ENCODE measurements at places on chromosomes 7 and 10. TPM values are rescaled to one million over a fixed set of nuclear protein-coding genes. Genes with fewer than 3 reads are reported as not detected.

GRCh38 chr10:11157292-11158076, 139.8 kb downstream of the CELF2 start:
- DNase-seq, result no peak

DNA sequence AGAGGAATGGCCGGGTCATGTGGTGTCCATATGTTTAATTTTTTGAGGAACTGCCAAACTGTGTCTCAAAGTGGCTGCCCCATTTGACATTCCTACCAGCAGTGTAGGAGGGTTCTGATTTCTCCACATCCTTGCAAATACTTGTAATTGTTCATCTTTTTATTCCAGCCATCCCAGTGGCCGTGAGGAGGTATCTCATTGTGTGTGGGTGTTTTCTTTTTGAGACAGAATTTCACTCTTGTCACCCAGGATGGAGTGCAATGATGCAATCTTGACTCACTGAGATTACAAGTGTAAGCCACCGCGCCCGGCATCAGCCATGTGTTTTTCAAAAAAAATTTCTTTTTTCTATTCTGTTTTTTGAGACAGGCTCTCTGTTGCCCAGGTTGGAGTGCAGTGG, 38.7 kb upstream of the DLG5 start:
- no peak for DNase-seq

GRCh38 chr10:48477141-48477540, 127.7 kb downstream of the ARHGAP22 start:
- DNase-seq, result no peak

DNA sequence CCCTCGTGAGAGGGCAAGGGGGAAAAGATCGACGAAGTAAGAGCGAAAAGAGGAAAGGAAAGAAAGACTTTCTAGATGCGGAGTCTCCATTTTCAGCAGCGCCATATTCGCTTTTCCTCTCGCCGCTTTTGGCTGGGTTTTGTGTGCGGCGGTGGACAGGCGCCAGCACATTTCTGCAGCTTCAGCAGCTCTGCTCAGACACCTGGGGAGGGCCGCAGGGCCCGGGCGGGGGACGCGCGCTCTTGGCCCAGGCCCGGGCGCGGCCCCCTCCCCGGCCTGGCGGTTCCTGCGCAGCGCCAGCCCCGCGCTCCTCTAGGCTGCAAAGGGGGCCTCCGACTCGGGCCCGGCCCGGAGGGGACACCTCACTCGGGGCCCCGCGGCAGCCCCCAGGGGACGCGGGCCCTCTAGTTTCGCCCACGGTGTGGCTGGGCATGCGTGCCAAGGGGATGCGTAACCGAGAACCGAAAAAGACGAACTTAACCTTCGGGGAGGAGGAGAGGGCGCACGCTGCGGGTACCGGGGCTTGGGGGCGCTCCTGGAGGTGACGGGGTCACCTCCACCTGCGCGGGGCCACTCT, 34.5 kb upstream of the EBLN1 start:
- DNase-seq, result peak; percentile 77

GRCh38 chr10:28327491-28327880, 24.6 kb upstream of the MPP7 start:
- DNase-seq, result no peak

- DNase-seq, result no peak
These were observed 126.7 kb downstream of the TSPAN12 start for GRCh38 chr7:120731271-120731670.

- DNase-seq, result no peak
These were observed 47.0 kb upstream of the EPC1 start for GRCh38 chr10:32393911-32394310.

The DEPP1 gene
- total RNA-seq, result not detected

GRCh38 chr10:42367532-42368230, 270.7 kb downstream of the ZNF33B start:
- DNase-seq, result no peak

DNA sequence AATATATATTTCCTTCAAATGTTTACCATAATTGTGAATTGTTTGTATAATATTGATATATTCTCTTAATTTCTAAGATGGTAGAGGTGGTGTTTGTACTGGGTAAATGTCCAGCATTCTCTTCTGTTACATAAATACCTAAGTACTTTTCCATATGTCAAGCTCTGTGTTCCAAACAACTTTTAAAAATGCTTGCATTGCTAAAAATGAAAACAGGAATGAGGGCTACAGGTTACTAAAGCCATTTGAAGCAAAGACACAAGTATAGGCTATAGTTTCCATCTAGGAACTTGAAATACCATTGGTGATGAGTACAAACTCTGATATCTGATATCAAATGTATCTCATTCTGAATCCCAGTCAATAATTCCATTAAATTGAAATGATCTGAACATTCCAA, 233.6 kb upstream of the SORCS1 start:
- DNase-seq, result no peak

- DNase-seq, result no peak
These were observed 173.7 kb upstream of the PRPS1L1 start for GRCh38 chr7:18201350-18201749.

- no peak for DNase-seq
These were observed 4.0 kb upstream of the IGF2BP3 start for GRCh38 chr7:23474094-23474828.

The LLCFC1 gene
- total RNA-seq, result not detected

The CCDC146 gene
- 10.5 TPM for total RNA-seq

The SPACDR gene
- total RNA-seq, result 0.93 TPM

The CC2D2B gene
- total RNA-seq, result not detected

GRCh38 chr7:148987751-148988512, 40.4 kb downstream of the PDIA4 start:
- DNase-seq, result no peak

The SMO gene
- total RNA-seq, result not detected

DNA sequence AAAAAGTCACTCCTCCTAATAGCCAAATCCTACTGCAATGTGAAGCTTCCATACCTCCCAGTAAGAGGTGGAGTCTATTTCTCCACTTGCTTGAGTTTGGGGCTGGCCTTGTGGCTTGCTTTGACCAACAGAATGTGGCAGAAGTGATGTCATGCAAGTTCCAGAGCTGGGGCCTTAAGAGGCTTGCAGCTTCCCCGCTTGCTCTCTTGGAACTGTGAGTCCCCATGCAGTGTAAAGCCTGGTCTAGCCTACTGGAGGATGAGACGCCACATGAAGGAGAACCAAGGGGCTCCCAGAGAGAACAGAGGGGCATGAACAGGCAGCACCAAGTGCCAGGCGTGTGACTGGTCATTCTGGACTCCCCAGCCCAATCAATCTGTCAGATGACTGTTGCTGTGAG, 58.6 kb upstream of the OPALIN start:
- DNase-seq, result no peak

GRCh38 chr7:116525913-116526861, 1.4 kb downstream of the CAV1 start:
- DNase-seq, result peak; percentile 79

DNA sequence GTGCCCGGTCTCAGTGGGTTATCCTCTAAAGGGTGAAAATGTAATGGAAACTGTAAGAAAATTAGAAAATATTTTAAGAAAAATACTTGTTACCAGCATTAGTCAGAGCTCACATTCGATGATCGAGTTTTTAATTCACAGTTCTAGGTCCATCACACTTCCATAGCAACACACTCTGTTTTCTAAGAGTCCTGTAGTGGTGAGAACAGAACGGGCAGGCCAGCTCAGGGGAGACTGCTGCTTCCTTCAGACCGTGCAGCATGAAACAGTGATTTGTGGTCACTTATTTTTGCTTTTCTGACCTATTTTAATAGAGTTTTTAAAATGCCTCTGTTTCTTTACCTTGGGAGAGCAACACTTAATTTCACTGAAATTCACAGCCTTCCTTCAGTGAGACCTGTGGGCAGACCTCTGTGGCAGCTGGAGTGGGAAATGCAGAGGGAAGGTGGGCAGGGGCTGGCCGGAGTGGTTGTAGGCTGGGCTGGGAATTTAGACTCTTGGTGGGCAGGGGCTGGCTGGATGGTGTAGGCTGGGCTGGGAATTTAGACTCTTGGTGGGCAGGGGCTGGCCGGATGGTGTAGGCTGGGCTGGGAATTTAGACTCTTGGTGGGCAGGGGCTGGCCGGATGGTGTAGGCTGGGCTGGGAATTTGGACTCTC, 1.5 kb downstream of the SUN1 start:
- DNase-seq, result no peak

The TRIM50 gene
- total RNA-seq, result 0.17 TPM

GRCh38 chr7:14836006-14836405, 66.5 kb downstream of the DGKB start:
- no peak for DNase-seq

GRCh38 chr10:35493196-35494118, 111.7 kb upstream of the GJD4 start:
- no peak for DNase-seq

GRCh38 chr10:130921461-130921860, 390.1 kb downstream of the TCERG1L start:
- no peak for DNase-seq

DNA sequence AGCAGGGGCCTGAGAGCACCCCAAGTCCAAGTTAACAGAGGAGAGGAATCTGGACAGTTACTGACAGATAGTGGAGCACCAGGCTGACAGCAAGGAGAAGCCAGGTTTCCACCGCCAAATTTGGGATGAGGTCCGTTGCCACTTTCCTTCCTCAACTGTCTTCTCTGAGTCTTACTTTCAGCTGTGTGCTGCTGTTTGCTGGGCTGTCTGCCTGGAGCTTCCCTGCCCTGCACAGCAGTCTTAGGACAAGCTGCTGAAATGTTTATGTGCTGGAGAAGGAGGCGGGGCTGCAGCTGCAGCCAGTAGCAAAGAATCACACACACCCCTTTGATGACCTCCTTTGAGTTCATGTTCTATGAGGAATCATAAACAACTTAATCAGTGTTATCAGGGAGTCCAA, 17.4 kb upstream of the CYP3A7 start:
- DNase-seq, result no peak

DNA sequence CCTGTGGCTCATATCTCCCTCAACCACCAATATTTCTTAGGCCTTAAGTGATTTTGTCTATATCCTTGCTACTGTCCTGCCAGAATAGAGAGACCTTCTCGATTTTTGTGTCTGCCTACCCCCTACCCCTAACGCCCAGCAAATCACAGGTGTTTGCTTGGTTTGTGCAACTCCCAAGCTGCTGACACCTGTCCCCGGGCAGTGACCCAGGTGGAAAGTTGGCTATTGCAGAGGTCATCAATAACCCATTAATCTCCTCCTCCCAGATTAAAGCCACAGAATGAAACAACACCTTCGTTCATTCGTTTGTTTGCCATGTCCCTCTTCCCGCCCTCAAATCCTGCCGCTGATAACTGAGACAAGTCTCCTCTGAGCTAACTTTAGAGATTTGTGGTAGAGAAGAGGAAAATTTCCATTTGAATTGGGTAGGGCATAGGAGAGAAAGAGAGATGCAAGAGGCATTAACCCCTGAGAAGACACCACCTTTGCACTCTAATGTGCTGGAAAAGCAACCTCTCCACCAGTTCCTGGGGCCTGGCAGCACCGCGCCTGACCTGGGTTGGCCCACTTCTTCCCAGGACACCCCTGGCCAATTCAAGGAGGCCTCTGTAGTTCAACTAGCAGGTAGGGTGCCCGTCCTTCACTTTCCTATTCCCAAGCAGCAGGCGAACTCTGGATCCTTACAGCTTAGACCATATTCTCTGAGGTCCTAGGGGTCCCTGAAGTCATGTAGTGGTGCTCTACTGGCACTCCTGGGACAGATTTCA, 3.0 kb downstream of the NEUROG3 start:
- no peak for DNase-seq

GRCh38 chr7:19202599-19202998, 57.4 kb upstream of the FERD3L start:
- DNase-seq, result no peak

DNA sequence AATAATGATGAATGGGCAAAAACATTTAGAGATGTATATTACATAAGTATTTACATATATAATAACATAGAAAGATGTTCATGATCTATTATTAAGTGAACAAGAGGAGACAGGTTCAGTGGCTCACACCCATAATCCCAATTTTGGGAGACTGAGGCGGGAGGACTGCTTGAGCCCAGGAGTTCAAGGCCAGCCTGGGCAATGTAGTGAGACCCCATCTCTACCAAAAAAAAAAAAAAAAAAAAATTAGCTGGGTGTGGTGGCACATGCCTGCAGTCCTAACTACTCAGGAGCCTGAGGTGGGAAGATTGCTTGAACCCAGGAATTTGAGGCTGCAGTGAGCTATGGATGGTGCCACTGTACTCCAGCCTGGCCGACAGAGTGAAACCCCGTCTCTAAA, 12.4 kb downstream of the ARL3 start:
- DNase-seq, result no peak

- no peak for DNase-seq
These were observed 84.1 kb downstream of the ZNF467 start for GRCh38 chr7:149689291-149689721.

GRCh38 chr7:123608991-123609882, 7.6 kb downstream of the ASB15 start:
- DNase-seq, result no peak

DNA sequence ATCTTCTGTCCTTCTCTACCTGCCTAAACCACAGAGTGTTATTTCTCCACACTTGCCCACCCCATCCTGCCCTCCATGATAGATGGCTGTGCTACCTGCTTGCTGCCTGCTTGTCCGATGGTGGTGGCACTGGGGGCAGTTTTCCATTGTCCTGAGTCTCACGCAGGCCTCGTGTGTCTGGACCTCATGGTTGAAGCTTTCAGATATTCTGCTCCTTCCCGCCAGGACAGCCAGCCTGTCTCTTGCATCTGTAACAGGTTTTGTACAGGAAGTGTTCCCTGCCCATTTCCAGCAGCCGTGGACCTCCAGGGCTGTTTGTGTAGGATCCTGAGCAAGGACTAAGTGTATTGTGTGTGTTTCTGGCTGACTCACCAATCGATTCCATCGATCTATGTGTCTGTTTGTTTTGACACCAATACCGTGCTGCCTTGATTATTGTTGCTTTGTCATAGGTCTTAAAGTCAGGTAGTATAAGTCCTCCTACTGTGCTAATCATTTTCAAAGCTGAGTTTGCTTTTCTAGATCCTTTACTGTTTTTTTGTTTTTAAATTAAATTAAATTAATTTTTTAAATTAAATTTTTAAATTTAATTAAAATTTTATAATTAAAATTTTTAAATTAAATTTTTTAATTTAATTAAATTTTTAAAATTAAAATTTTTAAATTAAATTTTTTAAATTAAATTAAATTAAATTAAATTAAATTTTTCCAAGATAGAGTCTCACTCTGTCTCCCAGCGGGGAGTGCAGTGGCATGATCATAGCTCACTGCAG, 8.5 kb downstream of the IL15RA start:
- no peak for DNase-seq

GRCh38 chr7:12987238-12987637, 299.8 kb downstream of the ARL4A start:
- no peak for DNase-seq

- DNase-seq, result no peak
These were observed 18.8 kb upstream of the GNA12 start for GRCh38 chr7:2862831-2863361.

The ARMC3 gene
- not detected for total RNA-seq

GRCh38 chr7:142856565-142857245, 1.8 kb downstream of the EPHB6 start:
- DNase-seq, result no peak

The UFSP1 gene
- total RNA-seq, result 1.5 TPM

DNA sequence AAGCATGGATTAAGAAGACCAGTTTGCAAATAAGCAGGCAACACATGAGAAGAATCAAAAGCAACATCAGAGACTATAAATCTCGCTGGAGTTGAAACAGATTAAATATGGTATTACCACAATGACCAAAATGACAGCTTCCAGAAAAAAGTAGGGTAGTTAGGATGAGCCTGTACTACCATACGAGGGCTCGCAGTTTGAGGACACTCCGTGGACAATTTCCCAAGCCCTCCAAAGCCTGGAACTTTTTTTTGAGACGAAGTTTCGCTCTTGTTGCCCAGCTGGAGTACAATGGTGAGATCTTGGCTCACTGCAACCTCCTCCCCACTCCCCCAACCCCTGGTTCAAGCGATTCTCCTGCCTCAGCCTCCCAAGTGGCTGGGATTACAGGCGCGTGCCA, 1.0 kb downstream of the LRRC17 start:
- DNase-seq, result no peak

Measured in CD4-positive, alpha-beta T cell (primary cell).